Right renal pelvis (tissue), 4 donors: ENCODE measurements at places on chromosomes 2 and 18. TPM values are rescaled to one million over a fixed set of nuclear protein-coding genes. Genes with fewer than 3 reads are reported as not detected.

- DNase-seq, result no peak
Observed at GRCh38 chr2:64313398-64313723, 140.6 kb upstream of the LGALSL start.

RESP18 gene
- polyA plus RNA-seq, result not detected

GRCh38 chr18:23990474-23991410, 23.8 kb upstream of the TTC39C start:
- no peak for DNase-seq

- no peak for DNase-seq
Observed at GRCh38 chr2:15616850-15617777, 25.4 kb downstream of the DDX1 start.

GRCh38 chr2:172091000-172091641, 5.8 kb downstream of the DLX1 start:
- DNase-seq, result no peak

DNA sequence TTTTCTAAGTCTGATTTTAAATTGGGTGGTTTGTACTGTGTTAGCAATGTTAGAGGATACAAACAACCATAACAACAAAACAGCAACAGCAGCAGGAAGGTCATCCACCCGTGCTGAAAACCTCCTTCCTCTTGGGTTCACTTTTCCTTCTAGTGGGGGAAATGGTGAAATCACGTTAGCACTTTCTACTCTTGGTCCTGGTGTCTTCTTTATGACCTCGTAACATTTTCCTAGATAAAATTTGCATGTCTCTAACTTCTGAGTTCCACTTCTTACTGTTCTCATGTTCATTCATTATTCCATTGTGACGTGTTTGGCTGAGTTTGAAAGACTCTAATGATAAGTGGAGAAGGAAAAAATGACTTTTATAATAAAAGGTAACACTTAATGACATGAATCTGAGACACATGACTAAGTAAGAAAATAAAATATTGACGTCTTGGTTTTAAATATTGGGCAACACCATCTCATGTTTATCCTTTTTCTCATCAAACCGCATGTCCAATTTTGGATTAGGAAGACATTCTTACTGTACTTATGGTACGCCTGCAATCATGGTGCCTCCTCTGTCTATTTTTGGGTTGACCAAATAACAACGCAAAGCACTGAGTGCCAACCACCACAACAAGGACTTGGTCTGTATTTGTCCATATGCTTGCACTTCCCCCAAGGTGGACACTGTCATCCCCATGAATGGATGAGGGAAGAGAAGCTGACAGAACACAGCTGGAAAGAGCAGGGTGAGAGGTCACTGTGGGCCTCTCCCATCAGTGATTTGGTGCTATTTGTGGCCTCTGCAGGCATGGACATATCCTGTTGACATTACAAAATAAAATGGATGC, 25.7 kb upstream of the IL1R1 start:
- DNase-seq, result no peak
